ENCODE measurements at places on chromosomes 1 and 21. TPM values are rescaled to one million over a fixed set of nuclear protein-coding genes. Genes with fewer than 3 reads are reported as not detected.
A peak's percentile ranks its signal among the peaks of the same experiment; 100 is the strongest.

DNA sequence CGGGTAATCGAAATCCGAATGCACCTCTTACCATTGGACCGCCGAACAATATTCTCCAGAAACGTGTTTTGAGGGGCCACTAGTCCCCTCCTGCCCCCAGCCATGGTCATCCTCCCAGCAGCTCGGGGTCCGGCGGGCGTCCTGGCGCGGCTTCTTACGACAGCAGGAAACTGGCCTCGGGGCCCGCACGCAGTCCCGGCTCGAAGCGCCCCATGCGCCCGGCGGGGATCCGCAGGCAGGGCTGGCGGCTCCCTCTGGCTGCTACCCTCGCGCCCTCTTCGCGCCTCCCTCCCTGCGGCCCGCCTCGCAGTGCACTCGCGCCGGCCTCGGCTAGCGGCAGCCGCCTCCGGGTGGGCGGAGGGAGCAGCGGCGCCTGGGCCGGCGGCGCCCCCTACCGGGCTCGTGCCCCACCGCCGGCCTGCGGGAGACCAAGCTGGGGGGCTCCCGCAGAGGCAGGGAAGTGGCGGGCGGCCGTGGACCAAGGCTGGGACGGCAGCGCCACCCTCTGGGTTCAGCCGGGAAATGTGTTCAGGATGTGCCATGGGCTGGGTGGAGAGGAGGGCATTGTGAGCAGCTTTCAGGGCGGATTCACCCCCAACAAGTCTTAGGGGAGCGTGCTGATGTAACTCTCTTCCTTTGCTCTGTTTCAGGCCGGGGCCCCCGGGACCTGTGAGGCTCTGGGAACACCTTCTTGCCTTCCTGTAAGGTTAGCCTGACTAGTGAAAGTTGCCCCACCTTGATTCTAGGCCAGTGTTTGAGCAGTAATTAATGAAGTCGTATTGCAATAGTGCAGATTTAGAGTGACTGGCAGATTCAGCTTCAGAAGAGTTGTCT is at the start of gene KCNH1:
TSS of gene KCNH1 (minus strand) at position 313 of the 834 bp plus-strand sequence. CDS start at position 110, 203 bp downstream.
- peaks cover 12% of the 10 kb centered on the region for H3K27me3 ChIP-seq
- peak; percentile 52 for DNase-seq
- H3K36me3 ChIP-seq, result no peaks in the 10 kb centered on the region
- H3K4me3 ChIP-seq, result peak within 1 kb of the TSS; percentile 62
- H3K27ac ChIP-seq, result no peak within 1 kb of the TSS

- H3K36me3 ChIP-seq, result no peaks in the 10 kb centered on the region
- no peaks in the 10 kb centered on the region for H3K27me3 ChIP-seq
- H3K27ac ChIP-seq, result no peak overlapping the region
Observed at GRCh38 chr1:160544647-160545046, 21.6 kb upstream of the SLAMF6 start.

The ETNK2 gene
- total RNA-seq, result 9.7 TPM

The ARHGAP30 gene
- total RNA-seq, result 0.25 TPM

The CRABP2 gene
- total RNA-seq, result 278 TPM

The OR14I1 gene
- total RNA-seq, result not detected

DNA sequence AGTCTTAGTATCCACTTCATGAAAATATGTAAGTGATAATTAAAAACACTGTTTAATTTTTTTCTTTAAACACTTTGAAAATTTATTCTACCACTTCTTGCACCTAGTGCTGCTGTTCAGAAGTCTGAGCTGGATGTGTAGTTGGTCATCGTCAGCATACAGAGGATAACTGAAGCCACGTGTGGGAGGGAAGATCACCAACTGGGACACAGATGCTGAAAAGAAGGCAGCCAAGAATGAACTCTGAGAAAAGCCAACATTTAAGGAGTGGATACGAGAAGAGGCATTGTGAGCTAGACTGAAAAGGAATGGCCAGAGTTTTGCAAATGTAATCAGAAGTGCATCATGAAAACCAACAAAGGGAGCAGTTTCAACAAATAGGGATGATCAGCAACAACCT is 24.6 kb upstream of the CLCA4 start:
- no peak overlapping the region for H3K4me3 ChIP-seq
- H3K36me3 ChIP-seq, result no peaks in the 10 kb centered on the region
- no peaks in the 10 kb centered on the region for H3K4me1 ChIP-seq
- no peak for DNase-seq

Data from astrocyte (in vitro differentiated cells and primary cell).